ENCODE measurements at places on chromosomes 16 and 17.

GRCh38 chr16:3677994-3678393 lies 23.5 kb downstream of the DNASE1 start:
- no peak for DNase-seq

GRCh38 chr16:66810391-66810790 lies 9.0 kb upstream of the TERB1 start:
- DNase-seq, result no peak

GRCh38 chr17:50830352-50830751 lies 5.0 kb upstream of the WFIKKN2 start:
- DNase-seq, result no peak

GRCh38 chr16:21167360-21167759 lies 8.9 kb downstream of the LDAF1 start:
- no peak for DNase-seq

DNA sequence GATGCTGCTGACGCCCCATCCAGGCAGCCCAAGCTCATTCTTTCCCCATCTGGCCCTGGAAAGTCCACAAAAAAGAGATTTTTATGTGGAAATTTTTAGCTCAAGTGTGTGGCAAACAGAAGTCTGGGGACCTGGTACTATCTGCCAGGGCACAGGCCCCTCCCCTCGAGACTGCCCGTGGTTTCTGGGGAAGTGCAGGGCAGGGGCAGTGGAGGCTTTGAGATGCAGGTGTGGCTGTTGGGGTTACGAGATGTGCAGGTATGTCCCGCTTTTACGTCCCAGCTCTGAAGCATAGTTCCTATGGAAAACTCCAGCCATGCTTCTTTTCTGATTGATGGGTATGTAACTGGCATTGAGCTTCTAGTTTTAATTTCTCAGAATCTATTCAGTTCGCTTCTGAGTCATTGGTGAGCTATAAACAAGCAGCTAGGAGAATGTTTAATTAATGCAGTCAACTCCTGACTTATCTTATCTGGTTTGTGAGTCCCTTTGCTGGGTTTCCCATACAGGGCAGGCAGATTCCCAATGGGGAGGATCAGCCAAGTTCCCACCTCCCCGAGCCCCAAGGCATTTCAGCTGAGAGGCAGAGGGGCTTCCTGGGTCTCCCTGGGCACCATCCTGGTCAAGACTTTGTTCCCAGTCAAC lies 16.2 kb downstream of the TBX4 start:
- no peak for DNase-seq
